ENCODE measurements at places on chromosomes 4 and X. TPM values are rescaled to one million over a fixed set of nuclear protein-coding genes. Genes with fewer than 3 reads are reported as not detected.

GRCh38 chr4:48546336-48546735, 56.3 kb downstream of the ZAR1 start:
- peak; percentile 3 for DNase-seq
- peaks cover 3% of the 10 kb centered on the region for H3K36me3 ChIP-seq
- no peaks in the 10 kb centered on the region for H3K4me1 ChIP-seq
- H3K27ac ChIP-seq: no peak overlapping the region

DNA sequence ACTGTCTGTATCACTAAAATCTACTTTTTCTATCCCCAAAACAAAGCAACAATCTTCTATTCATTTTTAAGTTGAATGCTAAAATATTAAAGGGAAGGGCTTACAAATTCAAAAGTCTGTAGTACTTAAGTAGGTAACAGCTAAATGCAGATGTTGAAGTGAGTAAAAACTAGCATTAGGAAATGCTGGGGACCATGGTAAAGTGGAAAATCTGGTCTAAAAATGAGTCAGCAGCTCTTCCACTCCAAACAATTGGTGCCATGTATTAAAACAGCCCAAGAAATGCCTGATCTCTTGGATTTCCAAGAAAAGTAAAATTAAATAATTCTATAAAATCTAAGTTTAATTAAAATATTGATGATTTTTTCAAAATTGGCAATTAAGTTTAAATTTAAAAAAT, 73.3 kb upstream of the PPP3CA start:
- DNase-seq: no peak
- H3K36me3 ChIP-seq: no peaks in the 10 kb centered on the region

DNA sequence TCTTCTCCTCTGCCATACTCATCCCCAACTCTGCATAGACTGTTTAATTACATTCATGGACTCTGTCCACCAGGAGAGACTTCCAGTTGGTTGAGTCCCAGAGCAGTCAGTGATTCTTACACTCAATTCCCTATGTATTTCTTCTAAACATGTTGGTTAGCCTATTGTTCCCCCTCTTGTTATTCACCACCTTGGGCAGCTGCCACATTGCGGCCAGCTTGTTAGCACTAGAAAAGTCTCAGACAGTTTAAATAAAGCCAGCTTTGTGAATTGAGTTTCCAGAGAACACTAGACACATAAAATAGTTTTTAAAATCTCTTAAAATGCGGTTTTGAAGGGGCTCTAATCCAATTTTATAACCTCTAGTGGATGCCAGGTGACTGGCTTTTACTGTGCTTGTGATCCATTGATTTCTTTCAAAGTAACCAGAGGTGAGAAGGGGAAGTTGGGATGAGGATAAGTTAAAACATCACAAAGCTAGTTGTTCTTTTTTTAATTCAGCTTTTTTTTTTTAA, 827.7 kb downstream of the FSTL5 start:
- H3K4me1 ChIP-seq: no peaks in the 10 kb centered on the region
- no peak overlapping the region for H3K27ac ChIP-seq
- no peaks in the 10 kb centered on the region for H3K27me3 ChIP-seq
- no peak overlapping the region for H3K4me3 ChIP-seq

- H3K27ac ChIP-seq: peak overlapping the region; percentile 98
- no peaks in the 10 kb centered on the region for H3K36me3 ChIP-seq
- DNase-seq: peak; percentile 75
- H3K27me3 ChIP-seq: no peaks in the 10 kb centered on the region
- peak overlapping the region; percentile 14 for H3K4me3 ChIP-seq
Measured at GRCh38 chrX:10110984-10111363, 45.8 kb upstream of the CLCN4 start.

GRCh38 chr4:152559641-152560040, 23.7 kb upstream of the FBXW7 start:
- no peak overlapping the region for H3K27ac ChIP-seq
- no peaks in the 10 kb centered on the region for H3K27me3 ChIP-seq
- H3K4me3 ChIP-seq: no peak overlapping the region
- no peak for DNase-seq
- H3K36me3 ChIP-seq: no peaks in the 10 kb centered on the region

- H3K27ac ChIP-seq: no peak overlapping the region
- no peaks in the 10 kb centered on the region for H3K4me1 ChIP-seq
- no peaks in the 10 kb centered on the region for H3K36me3 ChIP-seq
- no peak overlapping the region for H3K4me3 ChIP-seq
- no peak for DNase-seq
- H3K27me3 ChIP-seq: peaks cover 6% of the 10 kb centered on the region
Measured at GRCh38 chr4:154478128-154478527, 13.5 kb downstream of the DCHS2 start.

- no peaks in the 10 kb centered on the region for H3K4me1 ChIP-seq
- no peaks in the 10 kb centered on the region for H3K36me3 ChIP-seq
- H3K27me3 ChIP-seq: no peaks in the 10 kb centered on the region
- no peak overlapping the region for H3K4me3 ChIP-seq
Measured at GRCh38 chr4:156154978-156155377, 201.3 kb upstream of the CTSO start.

- no peaks in the 10 kb centered on the region for H3K4me1 ChIP-seq
- H3K27me3 ChIP-seq: no peaks in the 10 kb centered on the region
- no peak for DNase-seq
- no peak overlapping the region for H3K4me3 ChIP-seq
- H3K27ac ChIP-seq: no peak overlapping the region
Measured at GRCh38 chr4:143616771-143617170, 83.7 kb downstream of the FREM3 start.

GRCh38 chrX:56563231-56564161, at the start of gene UBQLN2:
Gene UBQLN2, plus strand, starts transcription at chrX:56563627. Its CDS starts 247 bp downstream, at chrX:56563874.
- H3K27ac ChIP-seq: peak within 1 kb of the TSS; percentile 91
- H3K27me3 ChIP-seq: no peaks in the 10 kb centered on the region
- H3K4me3 ChIP-seq: peak within 1 kb of the TSS; percentile 83
- peak; percentile 75 for DNase-seq

DNA sequence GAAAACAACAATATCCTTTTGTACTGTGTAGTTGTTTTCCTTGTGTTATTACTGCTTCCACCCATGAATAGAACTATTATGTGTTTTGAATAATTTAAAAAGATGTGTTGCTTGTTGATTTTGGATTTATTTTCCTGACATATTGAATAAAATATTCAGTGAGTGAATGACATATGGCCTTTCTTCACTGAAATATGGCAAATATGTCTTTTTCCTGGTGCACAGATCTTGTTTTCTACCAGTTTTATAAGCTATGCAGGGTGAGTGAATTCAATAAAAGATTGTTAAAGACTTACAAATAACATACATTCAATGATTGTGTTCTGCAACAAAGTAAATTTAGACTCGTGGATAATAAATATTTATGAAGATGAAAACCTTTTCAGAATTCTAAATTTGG, 1216.3 kb upstream of the ADGRL3 start:
- H3K4me3 ChIP-seq: no peak overlapping the region
- no peaks in the 10 kb centered on the region for H3K4me1 ChIP-seq
- no peaks in the 10 kb centered on the region for H3K27me3 ChIP-seq
- no peak for DNase-seq

DNA sequence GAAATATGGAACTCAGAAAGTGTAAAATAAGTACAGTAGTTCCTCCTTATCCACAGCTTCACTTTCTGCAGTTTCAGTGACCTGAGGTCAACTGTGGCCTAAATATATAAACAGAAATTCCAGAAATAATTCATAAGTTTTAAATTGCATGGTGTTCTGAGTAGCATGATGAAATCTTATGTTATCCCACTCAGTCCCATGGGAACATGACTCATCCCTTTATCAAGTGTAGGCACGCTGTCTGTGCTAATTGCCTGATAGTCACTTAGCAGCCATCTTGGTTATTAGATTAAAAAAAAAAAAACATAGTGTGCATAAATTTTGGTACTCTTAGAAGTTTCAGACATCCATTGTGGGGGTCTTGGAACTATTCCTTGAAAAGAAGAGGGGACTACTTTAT, 983.4 kb upstream of the ADGRL3 start:
- no peaks in the 10 kb centered on the region for H3K27me3 ChIP-seq
- no peak overlapping the region for H3K27ac ChIP-seq
- H3K4me3 ChIP-seq: no peak overlapping the region
- H3K36me3 ChIP-seq: no peaks in the 10 kb centered on the region

- H3K27ac ChIP-seq: no peak overlapping the region
- H3K27me3 ChIP-seq: peaks cover 2% of the 10 kb centered on the region
- no peaks in the 10 kb centered on the region for H3K36me3 ChIP-seq
Measured at GRCh38 chr4:149980941-149981340, 97.3 kb upstream of the DCLK2 start.

Gene PCDH7
- total RNA-seq: not detected

Gene CXCL1
- not detected for total RNA-seq

Gene P2RY10
- total RNA-seq: 70.1 TPM

Gene CITED1
- not detected for total RNA-seq
